ENCODE measurements at places on chromosomes 11 and 22.

GRCh38 chr11:86993031-86993430, 37.8 kb upstream of the FZD4 start:
- DNase-seq = no peak

GRCh38 chr22:36384766-36385481, 2.8 kb downstream of the MYH9 start:
- DNase-seq = no peak

DNA sequence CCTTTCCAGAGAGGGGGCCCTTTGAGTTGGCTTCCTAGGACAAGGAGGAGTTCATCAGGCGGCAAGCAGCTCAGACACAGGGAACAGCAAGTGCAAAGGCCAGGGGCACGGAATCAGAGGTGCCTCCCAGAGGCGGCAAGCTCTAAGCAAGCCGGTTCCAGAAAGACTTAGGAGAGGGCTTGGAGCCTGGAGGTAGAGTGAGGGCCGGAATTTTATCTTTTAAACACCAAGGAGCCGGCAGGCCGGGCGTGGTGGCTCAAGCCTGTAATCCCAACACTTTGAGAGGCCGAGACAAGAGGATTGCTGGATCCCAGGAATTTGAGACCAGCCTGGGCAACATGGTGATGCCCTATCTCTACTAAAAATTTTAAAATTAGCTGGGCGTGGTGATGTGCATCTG, 26.6 kb downstream of the FADD start:
- no peak for DNase-seq

GRCh38 chr11:44600839-44601383, 35.4 kb downstream of the CD82 start:
- DNase-seq = no peak

- no peak for DNase-seq
Observed at GRCh38 chr11:1072821-1073231, 1.8 kb upstream of the MUC2 start.

DNA sequence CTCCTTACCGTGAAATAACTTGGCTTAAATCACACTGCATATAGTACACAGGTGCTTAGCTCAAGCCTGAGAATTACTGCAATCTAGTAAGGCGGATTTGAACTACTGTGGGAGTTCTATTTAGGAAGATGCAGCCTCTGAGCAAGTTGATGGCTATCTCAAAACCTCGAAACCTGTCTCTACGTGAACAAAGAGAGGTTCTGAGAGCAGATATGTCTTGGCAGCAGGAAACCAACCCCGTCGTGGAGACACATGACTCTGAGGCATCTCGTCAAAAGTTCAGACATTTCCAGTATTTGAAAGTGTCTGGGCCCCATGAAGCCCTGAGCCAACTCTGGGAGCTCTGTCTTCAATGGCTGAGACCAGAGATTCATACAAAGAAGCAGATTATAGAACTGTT, 5.9 kb downstream of the ZNF215 start:
- no peak for DNase-seq

- no peak for DNase-seq
Observed at GRCh38 chr11:2576549-2576948, 123.2 kb downstream of the KCNQ1OT1 start.

DNA sequence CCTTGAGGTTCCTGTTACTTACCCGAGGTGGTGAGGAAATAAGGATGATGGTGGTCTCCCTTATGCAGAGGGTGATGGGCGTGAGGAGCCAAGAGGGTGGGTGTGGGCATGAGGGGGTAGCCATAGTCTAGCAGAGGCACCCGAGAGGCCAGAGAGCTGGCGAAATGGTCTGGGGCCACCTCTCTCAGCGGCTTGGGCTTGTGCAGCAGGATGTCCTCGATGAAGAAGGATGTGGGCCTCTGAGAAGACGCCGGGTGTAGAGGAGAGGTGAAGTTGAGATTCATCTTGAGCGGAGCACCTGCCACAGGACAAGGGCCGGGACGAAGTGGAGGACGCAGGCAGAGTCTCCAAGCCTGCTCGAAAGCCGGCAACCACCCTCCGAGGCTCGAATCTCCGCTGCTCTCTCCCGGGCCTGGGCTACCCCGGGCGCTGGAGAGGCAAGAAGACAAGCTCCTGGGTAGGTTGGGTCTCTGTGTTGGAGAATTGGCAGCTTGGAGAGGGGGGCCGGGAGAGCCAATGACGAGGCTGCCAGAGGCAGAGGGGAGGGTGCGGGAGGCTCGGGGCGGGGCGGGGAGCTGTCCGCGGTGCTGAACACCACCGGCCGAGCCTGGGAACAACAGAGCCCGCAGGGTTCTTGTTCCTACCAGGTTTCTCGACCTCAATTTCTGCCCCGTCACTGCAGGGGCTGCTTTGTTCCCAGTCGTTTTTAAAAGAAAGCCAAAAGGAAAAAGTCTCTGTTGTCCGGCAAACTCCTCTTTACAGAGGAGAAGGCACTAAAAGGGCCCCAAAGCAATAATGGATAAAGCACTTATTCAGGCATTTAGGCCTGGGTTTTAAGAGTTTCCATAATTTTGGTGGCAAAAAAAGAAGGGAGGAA, at the start of gene BSX:
TSS of gene BSX (minus strand) at position 447 of the 877 bp plus-strand sequence. CDS start at position 284, 163 bp downstream.
- DNase-seq = no peak

DNA sequence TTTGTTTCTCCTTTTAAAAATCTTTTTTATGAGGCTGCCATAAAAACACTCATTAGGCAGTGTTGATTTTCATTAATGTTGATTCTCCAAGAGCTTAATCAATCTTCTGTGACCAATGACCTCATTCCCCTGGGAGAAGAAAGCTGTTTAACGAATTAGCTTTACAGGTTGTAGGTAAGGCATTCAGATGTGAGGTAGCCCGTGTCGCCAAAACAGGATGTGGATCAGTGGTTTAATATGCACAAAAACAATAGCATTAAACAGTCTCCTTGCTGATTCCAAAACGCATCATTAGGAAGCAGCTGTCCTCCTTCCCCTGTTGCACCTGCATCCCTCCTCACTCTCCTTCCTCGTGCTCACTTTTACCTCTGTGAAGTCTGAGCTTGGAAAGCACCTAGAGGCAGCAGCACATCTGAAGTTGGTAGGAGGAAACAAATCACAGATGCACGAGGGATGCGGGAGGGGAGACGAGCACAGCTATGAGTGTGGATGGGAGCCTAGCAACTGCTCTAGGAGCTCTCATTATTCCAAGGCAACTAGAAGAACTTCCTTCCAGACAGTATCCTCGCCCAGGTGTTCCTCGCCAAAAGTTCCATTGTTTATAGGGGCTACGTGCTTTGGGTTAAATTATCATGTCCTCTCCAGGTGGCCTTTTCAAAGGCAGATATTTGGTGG, 179.4 kb upstream of the SNX19 start:
- DNase-seq = no peak

DNA sequence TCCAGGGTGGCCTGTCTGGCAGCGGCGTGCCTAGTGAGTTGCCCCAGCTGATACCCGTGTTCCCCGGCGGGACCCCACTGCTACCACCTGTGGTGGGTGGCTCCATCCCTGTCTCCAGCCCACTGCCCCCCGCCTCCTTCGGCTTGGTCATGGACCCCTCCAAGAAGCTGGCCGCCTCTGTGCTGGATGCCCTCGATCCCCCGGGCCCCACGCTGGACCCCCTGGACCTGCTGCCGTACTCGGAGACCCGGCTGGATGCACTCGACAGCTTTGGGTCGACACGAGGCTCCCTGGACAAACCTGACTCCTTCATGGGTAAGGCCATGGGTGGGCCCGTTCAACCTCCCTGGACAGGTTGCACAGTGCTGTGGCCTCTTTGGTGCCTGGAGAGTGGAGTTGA, 38.5 kb downstream of the ZC3H7B start:
- DNase-seq = no peak

DNA sequence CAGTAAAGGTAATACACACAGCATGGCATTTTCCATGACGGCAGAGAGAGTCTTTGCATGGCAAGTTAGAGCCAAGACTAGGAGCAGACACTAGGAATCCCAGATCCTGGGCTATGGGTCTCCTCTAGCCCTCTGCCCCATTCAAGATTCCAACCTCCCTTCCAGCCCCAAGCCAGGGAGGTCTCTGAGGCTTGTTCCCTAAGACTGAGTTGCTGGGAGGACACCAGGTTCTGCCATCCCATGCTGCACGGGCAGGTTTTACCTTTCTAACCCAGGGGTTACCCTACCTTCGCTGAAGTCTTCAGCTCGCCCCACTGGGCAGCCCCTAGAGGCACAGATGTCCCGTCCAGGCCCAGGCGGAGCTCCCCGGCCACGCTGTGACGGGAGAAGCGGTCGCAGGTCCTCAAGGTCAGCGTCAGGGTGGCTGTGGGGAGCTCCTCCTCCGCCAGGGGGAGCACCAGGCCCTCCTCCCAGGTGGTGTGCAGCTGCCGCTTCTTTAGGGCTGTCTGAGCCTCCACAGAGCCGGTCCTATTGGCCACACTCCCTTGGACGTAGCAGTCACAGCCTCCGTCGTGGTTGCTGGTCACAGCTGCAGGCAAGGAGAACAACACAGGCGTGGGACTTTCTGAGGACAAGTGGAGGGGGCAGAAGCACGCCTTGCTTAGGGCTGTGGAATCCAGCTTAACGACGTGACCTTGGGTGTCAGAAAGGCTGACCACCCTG, 33.8 kb downstream of the SYT13 start:
- no peak for DNase-seq

DNA sequence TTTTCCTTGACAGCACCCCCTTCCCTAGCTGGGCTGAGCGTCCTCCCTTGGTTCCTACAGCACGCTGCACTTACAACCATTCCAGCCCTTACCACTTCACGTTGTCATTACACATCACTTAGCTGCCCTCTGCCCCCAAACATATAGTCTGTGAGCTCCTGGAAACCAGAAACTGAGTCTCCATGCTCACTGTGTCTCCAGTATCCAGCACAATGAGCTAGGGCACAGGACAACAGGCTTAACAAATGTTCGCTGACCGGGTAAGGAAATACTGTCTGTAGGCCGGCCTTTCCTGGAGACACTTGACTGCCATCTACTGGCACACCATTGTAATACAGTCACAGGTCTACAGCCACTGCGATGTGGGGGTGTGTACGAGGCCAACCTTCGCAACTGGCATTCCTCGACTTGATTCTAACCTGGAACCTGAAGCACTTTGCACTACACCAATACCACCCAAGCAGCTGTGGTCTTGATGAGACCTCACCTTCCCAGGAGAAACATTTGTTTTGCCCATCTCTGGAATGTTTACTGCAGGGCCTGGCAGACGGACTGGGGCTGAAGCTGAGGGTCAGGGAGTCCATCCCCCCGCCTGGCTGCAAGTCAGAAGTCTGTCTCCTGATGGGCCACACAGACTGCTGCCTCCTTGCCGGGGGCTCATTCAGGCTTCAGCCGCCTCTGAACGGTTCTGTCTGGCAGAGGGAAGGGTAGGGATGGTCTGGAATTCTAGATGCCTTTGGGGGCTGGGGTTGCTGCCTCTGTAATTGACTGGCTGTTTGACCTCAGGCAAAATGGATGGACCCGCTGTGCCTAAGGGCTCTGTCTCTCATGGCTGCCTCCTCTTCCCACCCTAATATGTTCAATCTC, 72.0 kb downstream of the SYN3 start:
- no peak for DNase-seq

DNA sequence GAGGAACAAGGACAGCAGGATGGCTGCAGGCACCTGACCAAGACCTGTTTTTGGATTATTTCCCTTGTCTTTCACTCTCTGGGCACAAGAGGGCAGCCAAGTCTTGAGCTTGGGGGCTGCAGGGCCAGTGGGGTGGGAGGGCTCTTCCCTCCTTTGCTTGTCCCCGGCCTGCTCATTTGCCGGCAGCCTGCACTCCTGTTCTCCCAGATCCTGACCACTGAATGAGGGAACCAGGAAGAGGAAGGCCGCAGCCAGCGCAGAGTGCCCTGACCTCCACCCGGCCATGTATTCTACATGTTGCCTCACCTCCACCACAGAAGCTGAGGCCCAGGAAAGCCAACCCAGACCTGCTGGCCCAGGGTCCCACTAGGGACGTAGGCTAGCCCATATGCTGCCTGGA, 15.5 kb upstream of the NNMT start:
- DNase-seq = no peak

GRCh38 chr22:18035751-18036150, 11.4 kb upstream of the MICAL3 start:
- DNase-seq = no peak

DNA sequence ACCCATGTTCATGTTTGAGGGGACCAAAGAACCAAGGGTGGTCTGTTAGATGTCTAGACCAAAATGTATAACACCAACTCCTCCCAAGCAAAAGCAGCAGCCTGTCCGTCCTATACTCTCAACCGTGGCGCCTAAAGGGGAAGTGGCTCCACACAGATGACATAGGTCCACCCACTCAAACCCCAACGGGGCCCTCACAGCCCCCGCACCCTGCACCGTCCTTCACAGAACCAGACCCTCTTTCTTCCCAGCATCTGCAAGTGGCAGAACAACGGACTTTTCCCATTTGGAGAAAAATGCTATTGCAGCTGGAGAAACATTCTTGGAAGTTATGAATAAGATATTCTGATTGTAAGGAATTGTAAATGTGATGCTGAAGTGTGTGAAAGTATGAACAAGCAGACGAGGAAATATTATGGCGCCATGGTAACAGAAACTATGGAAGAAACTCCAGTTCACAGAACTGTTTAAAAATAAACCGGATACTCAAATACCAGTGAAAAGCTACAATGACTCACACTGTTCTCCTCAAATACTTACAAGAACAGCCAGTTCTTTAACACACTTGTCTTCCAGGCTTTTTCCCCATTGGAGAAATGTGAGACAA, 76.5 kb upstream of the ARFGAP3 start:
- DNase-seq = no peak

- no peak for DNase-seq
Observed at GRCh38 chr11:12287009-12287373, 90.4 kb upstream of the PARVA start.

- no peak for DNase-seq
Observed at GRCh38 chr11:61157743-61158142, 3.5 kb downstream of the VPS37C start.

GRCh38 chr11:119218141-119218878, 12.2 kb downstream of the CBL start:
- DNase-seq = no peak

DNA sequence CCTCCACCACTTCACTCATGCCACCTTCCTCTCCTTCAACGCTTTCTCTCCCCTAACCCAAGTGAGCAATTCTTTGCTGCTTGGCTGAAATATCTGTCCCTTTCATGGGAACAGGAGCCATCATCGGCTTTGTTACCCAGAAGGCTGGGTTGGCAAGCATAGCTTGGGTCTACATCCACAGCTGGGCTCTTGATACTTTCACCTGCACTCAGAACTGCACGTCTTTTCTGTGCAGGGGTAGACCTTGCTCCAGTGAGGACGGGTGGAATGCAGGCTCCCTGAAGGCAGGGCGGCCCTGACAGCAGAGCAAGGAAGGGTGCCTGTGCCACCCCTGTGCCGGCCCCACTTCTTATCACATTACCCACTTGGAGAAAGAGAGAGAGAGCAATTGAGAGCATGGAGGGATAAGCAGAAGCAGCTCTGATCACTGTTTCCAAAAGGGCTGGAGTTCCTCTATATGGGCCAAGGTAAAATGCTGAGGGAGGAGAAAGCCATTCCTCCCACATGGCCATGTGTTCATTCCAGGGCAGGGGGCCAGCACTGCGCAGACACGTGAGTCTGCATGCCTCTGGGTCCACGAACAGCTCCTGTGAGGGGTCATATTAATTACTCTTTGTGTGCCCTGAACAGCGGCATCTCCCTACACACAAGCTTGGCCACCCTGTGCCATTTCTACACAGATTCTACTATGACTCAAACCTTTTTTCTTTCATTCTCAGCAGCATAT, 181.8 kb downstream of the BUD13 start:
- no peak for DNase-seq

- DNase-seq = no peak
Observed at GRCh38 chr11:56948991-56949515, 39.7 kb upstream of the OR5AK2 start.

Data from nucleus accumbens (tissue), 56 donors.